ENCODE measurements at places on chromosomes 13 and 19.

DNA sequence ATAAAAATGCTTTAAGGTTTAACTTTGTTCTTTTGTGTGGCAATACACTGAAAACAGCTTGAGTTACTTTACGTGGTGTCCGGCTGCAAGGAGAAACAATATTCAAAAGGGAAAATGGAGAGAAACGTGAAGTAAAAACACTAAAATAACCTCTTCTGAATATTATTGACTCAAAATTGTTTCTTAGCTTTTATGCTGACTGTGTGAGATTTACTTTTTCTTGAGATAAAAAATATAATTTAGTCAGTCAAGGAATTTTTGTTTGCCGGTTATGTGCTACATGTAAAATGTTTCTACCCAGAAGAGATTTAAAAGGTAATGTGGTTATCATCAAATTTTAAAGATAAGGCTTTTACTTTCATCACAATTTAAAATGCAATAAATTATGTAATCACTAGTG, 200.6 kb upstream of the GPC6 start:
- no peak for DNase-seq

DNA sequence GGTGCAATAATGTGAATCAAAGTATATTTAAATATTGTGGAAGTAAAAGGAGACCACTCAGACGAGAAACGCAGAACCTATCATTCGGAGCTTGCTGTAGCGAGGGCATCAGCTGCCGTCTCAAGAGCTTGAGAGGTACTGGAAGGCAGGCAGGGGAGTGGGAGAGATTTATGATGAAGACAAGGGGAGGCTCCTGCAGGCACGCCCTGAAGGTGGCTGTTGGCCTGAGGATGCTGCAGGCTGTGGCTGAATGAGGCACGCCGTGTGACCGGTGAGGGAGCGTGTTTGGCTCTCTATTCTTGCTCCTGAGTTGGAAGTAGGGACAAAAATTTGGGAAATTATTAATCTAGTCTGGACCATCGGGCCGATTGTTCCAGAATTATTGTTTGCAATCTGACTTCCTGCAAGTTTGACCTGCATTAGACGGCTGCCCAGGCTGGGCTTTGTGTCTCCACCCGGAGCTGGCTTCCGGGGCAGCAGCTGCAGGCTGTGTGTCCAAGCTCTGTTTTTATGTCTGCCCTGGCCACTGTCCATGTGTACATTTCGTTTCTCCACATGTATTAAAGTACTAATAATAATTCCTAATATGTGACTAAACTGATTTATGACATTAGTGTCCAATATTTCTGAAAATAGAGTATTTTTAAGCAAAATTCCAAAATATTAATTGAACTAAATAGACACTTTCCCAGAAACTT, 91.1 kb upstream of the ANKRD10 start:
- no peak for DNase-seq

- DNase-seq = no peak
Measured at GRCh38 chr19:988081-988480, 3.9 kb downstream of the WDR18 start.

GRCh38 chr13:35213911-35214310, 262.6 kb downstream of the MAB21L1 start:
- no peak for DNase-seq

DNA sequence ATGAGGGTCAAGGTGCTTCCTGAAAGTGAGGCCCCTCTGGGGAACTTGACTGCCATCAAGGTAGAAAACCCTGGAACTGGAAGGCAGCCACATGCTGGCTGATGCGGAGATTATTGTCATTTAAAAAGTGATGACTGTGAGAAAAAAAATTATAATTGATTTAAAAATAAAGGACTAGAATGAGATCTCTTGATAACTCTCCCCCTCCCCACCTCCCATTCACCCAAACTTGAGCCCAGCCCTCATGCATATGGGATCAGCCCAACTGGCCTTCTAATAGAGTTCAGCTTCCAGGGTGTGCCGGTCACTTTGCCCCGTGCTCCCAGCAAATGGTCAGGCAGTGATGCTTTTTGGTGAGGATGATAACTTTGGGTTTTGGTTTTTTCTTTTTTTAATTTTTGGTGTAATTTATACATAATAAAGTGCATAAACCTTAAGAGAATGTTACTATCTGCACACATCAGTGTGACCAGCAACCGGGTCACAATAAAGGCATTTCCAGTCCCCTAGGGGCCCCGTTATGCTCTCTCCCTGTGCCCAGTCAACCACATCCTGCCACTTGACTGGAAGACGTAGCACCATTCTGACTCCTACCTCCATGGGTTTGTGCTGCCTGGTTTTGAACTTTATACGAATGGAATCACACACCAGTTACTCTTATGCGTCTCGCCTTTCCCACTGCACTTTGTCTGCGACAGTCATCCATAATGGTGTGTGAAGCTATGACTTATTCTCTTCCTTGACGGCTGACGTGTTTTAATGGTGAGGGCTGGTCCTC, 187.9 kb downstream of the USP12 start:
- DNase-seq = no peak

GRCh38 chr19:18433015-18433691, 4.8 kb downstream of the ISYNA1 start:
- DNase-seq = peak; percentile 74

- peak; percentile 18 for DNase-seq
Measured at GRCh38 chr13:26784704-26785639, 24.4 kb upstream of the GPR12 start.

DNA sequence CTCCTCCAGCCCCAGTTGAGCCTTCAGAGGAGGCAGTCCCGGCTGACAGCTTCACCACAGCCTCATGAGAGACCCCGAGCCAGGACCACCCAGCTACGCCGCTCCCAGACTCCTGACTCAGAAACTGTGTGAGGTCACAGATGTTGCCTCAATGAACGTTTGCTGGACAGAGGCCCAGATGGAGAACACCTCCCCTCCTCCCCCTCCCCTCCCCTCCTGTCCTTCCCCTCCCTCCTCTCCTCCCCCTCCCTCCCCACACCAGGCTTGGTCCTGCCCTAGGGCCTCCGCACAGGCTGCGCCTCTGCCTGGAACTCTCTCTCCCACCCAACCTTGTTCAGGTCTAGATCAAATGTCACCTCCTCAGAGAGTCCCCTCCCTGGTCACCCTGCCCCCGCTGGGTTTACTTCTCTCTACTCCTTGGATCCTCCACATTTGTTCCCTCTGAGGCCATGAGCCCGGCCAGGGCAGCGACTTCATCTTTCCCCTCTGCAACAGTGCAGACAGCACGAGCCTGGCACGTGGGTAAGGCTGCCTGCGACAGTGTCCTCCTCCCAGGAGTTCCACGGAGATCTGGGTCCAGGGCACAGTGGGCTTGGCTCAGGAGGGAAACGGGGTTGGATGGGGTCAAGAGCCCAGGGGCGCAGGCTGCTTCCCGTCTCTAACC, 17.4 kb downstream of the PIP5K1C start:
- DNase-seq = no peak

DNA sequence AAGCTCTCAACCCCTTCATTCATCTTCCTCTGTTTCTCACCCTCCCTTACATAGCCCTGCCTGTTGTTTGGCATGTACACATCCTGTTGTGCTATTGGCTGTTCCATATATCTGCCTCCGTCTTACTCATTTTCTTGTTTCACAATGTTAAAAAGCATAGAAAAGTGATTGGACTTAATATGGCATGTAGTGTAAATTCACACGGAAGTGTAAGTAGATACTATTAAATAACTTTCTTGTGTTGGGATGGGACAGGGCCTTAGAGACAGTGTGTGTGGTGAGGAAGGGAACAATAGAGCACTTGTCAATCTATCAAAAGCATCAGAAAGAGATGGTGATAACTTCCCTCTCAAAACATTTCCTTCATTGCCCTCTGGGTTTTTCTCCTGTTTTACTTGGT, 12.3 kb downstream of the LMO7 start:
- no peak for DNase-seq

GRCh38 chr19:11699931-11700794, 38.6 kb downstream of the ZNF823 start:
- peak; percentile 70 for DNase-seq

GRCh38 chr13:79245937-79246577, 160.0 kb downstream of the RBM26 start:
- no peak for DNase-seq

DNA sequence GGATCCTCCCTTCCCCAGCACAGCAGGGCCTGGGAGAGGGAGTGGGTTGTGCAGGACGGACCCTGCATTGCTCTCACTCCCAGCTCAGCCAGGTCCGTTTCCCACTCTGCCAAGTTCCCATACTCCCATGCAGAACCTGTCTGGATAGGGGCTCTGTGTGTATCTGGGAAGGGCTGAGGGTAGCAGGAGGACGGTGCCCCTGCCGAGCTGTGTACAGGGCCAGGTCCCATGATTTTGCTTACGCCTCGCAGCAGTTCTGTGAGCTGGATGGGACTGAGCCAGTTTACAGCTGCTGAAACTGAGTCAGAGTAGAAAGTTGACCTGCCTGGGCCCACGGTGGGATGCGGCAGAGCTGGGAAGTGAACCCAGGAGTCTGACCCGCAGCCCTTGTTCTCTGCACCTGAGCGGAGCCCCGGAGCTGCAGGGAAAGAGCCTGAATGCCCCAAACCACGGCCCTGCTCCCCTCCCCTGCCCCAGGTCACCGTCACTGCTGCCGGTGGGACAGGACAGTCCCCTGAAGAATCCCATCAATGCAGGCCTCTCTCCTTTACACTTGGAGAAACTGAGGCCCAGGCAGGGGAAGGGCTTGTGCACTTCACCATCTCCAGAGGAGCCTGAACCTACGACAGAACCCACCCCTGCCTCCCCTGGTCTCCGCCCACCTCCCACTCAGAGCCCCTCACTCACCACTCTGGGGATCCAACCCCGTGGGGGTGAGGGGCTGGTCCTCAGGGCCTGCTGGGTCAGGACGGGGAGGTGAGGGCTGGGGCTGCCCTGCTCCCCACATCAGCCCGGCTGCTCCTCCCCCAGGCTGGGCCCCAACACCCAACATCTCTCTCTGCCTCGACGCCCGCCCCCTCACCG, 3.5 kb downstream of the LILRB5 start:
- no peak for DNase-seq

GRCh38 chr19:15866636-15867035, 31.2 kb downstream of the CYP4F2 start:
- no peak for DNase-seq
